ENCODE measurements at places on chromosomes 2 and 18.

DNA sequence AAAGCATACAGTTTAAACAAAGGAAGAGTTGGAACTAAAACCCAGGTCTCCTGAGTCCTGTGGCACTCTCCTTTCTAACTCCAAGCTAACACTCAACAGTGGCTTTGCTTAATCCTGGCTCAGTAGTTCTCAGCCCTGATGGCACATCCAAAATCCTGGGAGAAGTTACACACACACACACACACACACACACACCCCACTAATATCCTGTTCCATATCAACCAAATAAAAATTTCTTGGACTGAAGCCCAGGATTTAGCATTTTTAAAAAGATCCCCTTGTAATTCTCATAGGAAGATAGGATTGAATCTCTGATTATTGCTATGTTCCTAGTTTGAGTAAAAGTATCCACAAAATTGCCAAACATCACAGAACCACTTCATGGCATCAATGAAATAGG is 136.1 kb upstream of the RIOK3 start:
- no peak for DNase-seq

DNA sequence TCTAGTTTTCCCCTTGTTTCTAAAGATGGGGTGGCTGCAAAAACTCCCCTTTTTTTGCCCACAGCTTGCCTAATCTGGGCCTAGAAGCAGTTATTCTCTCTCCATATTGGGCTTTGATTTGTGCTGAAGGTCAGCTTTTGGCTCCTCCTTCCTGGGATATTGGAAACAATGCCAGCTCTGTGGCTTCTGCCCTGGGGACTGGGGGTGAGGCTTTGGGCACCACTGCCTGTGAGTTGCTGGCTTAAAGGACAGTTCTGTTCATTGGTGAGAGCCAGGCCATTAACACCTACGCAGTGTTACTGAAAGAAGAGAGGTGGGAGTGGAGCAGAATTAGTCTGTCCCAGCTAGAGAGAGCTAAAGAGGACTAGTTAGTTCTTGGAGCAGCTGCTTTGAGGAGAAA is 4.3 kb downstream of the UBXN2A start:
- no peak for DNase-seq

DNA sequence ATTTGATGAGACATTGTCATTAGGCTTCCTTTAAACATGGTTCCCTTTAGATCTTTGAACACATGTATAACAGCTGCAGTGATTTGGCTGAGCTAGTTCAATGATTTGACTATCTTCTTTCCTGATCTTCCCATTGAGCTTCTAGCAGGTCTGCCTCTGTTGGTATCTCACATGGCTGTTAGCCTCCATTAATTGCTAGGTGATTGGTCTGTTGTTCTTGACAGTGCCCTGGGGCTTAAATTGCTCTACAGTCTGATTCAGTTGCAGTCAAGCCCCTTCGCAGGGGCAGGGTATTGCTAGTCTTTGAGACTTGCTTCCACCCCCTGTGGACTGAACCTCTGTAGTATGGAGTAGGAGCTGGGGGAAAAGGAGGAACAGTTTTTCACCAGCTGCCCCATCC is 24.1 kb downstream of the SKA1 start:
- DNase-seq: no peak

GRCh38 chr2:33190393-33190937 is 243.7 kb downstream of the LTBP1 start:
- DNase-seq: no peak

- no peak for DNase-seq
Observed at GRCh38 chr18:44466997-44467396, 213.7 kb upstream of the SETBP1 start.

- no peak for DNase-seq
Observed at GRCh38 chr2:64478502-64479230, 24.7 kb downstream of the LGALSL start.

- DNase-seq: no peak
Observed at GRCh38 chr2:105432044-105432399, 33.2 kb upstream of the FHL2 start.

- DNase-seq: no peak
Observed at GRCh38 chr18:21281603-21282002, 39.6 kb downstream of the GREB1L start.

DNA sequence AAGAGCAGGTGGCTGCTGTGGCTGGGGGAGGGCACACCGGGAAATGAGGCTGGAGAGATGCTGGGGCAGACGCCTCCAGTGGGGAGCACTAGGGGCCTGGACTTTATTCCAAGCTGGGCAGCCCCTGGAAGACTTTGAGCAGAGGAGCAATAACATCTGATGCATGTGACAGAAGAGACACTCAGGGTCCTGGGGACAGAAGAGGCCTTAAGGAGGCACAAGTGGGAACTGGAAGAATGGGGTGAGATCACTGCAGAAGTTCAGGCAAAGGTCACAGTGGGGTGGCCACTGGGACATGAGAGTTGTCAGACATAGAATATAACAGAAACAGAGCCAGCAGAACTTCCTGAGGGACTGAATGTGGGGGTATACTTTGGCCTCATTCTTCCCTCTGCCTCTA is 24.0 kb downstream of the TGFA start:
- no peak for DNase-seq

- DNase-seq: peak; percentile 21
Observed at GRCh38 chr2:82636402-82637020, 1822.6 kb downstream of the SUCLG1 start.

GRCh38 chr2:133142087-133142486 is 426.2 kb downstream of the NCKAP5 start:
- DNase-seq: no peak

DNA sequence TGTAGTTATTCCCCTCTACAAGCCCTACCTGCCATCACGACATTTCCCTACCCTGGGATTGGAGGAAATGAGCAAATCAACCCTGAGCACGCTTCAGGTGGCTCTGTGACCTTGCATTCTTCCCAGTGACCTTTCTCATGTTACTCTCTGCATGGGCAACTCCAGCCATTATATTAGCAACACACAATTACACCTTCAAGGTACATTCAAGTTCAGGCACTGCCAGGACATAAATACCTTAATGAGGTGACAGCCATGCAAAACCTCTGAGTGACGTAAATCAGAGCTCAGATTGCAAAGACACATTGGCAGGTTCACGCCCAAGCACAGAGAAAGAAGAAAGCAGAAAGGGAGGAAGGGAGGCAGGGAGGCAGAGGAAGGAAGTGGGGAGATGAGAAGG is 68.7 kb upstream of the ALK start:
- no peak for DNase-seq

DNA sequence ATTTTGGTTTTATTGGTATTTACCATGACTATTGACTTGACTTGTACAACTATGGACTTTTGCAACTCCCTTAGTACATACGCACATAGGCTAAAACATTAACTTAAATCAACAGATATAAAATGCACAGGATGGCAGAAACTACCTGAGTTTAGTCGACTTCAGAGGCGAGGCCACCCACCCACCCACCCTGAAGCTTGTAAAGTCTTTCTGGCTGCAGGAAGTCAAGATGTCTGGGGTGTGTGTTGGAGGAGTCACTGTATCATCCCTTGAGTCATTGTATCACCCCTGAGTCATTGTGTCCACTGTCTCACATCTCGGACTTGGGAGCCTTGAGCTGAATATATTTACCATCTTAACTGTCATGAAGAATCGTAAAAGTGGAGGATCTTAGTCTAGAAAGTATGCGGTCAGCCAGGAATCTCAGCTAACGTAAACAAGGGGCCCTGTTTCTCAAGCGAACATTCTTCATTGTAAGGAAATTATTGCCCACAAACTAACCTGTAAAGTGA is 140.0 kb upstream of the ST6GAL2 start:
- peak; percentile 45 for DNase-seq

DNA sequence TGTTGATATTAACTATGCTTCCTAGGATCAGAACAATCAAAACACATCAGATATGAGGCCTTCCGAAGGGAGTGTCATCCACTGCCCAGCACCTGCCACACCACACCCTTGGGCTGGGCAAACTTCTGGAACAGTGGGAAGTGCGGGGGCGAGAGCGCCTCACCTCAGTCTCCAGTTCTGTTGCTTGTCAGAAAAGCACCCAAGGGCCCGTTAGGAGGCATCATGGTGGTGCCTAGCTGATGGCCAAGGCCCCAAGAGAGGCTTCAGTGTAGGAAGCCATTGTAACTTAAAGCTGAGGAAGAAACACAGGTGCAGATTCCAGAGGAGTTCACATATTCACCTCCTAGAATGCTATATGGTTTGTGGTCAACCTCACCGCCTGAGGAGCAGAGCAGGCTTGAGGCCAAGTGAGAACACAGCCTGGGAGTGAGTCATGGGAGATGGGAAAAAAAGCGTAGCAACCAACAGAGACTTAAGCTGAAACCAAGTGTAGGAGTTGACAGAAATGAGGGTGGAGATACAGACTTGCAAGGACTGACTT is 85.1 kb upstream of the ATL2 start:
- peak; percentile 45 for DNase-seq

DNA sequence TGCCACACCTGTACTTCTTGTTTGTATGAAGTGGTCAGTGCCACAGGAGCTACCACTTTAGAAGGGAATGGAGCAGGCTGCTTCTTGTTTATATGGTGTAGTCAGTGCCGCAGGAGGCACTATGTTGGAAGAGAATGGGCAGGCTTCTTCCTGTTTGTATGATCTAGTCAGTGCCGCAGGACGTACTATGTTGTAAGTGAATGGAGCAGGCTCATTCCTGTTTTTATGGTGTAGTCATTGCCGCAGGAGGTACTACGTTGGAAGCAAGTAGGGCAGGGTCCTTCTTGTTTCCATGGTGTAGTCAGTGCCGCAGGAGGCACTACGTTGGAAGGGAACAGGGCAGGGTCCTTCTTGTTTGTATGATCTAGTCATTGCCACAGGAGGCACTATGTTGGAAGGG is 27.3 kb downstream of the TPO start:
- DNase-seq: no peak

GRCh38 chr2:15177103-15177502 is 384.0 kb downstream of the NBAS start:
- peak; percentile 24 for DNase-seq

DNA sequence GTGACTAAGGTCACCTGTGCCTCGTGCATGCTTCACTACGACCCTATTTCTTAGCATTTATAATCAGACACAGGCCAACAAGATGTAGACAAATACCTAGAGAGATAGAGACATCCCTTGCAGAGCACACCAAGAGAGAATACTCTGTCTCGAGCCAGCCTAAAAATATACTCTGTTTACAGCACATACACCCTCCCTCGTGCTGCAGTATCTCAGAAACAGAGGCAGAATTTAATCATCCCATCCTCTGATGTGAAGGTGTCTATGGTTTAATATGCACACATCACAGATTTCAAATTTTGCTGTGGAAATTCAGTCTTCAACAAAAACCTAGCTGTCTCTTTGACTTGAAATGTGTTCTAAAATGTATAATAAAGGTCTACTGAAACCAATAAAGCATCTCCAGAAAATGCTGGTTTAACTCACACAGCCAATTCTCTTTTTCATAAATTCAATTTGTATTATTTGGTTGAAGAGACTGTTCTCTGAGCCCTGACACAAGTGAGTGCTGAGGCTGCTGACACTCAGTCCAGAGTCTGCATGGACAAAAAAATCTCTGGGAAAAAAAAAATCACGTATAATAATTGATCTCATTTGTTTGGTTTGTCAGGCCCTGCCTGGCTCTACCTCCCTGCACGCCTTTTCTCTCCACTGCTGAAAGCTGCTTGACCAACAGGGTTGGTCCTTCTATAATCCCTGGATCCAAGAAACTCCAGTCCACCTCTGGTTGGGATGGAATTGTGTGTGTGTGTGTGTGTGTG is 142.0 kb upstream of the FSHR start:
- DNase-seq: no peak

DNA sequence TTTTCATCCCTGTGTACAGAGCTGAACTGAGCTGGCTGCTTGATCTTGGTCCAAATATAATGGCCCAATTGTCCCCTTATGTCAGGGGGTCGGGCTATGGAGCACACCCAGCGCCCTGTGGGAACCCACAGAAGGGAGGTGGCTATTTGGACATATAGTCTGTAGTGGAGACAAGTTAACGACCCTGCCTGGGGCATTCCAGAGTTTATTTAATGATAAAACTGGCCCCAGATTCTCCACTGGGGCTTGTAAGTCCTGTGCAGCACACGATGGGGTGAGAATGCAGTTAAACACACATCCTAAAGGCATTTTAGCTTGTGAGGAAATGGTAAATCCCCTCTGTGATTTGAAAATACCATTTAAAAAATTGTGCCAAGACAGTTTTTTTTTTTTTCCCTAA is 72.9 kb downstream of the QPCT start:
- peak; percentile 70 for DNase-seq

GRCh38 chr2:108145557-108146326 is 94.0 kb upstream of the SULT1C3 start:
- DNase-seq: peak; percentile 23

GRCh38 chr2:162300266-162300665 is 18.2 kb downstream of the IFIH1 start:
- DNase-seq: no peak

DNA sequence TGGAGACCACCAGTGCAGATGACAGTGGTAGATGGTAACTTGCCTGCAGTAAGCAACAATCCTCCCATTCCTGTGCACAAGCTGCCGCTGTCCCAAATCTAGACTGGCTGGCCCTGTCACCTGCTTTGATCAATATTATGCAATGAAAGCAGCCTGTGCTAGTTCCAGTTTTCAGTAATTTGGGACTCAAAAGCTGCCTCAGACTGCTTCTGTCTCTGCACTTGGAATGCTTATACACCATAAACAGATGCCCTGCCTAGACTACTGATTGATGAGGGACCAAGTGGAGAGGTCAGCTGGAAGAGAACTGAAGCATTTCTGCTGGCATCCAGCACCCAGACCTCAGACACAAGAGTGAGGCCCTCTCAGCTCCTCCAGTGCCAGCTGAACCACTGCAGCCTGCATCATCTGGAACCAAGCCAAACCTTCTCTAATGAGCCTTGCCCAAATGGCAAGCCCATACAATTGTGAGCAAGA is 24.9 kb downstream of the CCBE1 start:
- no peak for DNase-seq

- no peak for DNase-seq
Observed at GRCh38 chr2:33510586-33510968, 34.1 kb downstream of the RASGRP3 start.

DNA sequence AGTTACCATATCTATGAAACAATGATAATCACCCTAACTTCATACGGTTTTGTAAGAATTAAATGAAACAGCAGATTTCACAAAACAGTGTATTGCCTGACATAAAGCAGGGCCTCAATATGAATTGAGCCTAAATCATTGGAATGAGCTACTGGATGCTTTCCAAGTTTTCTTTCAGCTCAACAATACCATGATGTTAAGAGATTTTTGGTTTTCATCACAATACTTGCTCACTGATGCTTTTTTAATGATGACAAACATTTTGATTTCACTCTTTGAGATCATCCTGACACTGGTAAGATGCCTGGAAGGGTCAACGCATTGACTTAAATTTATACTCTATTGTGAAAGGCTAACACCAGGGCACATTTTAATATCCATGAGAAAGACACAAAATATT is 377.5 kb downstream of the ZNF521 start:
- no peak for DNase-seq

GRCh38 chr2:203820969-203821368 is 46.6 kb upstream of the CTLA4 start:
- DNase-seq: no peak

- no peak for DNase-seq
Observed at GRCh38 chr18:61681065-61681464, 211.7 kb downstream of the RNF152 start.

- no peak for DNase-seq
Observed at GRCh38 chr2:237539681-237540080, 26.7 kb upstream of the PRLH start.

- DNase-seq: no peak
Observed at GRCh38 chr2:181354626-181355025, 102.6 kb upstream of the ITGA4 start.

Measured in T1000 (cell line).